ENCODE measurements at places on chromosomes 11 and 22.

DNA sequence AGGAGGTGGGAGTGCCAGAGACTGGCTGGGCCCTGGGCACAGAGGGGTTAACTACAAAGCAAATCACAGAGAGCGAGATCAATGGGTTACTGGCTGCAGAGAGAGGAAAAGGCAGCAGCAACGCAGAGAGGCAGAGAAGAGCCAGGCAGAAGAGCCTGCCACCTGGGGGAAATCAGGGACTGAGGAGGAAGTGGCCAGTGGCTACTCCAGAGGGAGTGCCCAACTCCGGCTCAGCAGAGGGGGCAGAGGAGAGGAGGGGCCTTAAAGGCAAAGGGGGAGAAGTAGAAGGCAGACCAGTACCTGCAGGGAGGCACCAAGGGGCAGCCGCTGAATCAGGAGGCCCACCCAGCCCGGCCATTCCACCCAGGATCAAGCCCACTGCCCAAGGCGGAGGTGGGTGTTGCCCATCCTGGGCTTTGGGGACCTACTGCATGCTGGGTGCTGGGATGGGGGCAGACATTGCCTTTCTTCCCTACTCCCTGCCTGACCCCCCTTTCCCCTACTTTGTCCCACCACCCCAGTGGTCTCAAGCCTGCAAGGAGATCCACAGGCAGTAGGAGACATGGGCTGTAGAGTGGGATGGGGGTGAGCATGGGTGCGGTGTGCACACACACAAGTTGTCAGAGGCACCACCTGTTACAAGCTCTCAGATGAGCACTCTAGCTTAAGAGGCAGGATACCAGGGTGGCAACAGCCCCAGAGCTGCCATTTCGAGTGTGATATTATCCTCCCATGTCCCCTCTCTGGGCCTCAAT lies 926 bp upstream of the GALR3 start:
- no peak for DNase-seq

DNA sequence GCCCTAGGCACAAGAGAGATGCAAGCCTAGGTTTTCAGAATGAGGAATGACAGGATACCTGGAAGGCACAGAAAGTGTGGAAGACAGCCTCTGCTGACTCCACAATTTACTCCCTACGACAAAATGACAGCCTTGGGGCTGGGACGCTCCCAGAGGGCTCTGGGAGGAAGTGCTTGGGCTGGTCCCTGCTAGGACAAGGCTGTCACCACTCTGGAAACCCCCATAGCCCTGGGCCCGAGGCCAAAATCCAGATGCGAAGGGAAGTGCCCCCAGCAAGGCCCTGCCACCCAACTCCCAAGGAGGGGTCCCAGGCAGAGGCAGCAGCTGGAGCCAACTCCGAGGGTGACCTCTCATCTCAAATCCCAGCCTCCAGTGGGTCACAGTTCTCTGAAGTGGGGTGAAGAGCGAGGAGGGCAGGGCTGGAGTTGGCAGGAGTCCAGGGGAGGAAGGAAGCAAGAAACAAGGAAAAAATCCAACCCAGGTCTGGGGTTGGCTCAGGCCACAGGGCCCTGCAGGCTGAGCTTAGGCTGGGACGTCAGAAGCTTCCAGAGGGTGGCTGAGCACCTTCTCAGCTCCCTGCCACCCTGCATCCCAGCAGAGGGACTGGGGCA lies 6.3 kb upstream of the CDC42EP2 start:
- DNase-seq = no peak

DNA sequence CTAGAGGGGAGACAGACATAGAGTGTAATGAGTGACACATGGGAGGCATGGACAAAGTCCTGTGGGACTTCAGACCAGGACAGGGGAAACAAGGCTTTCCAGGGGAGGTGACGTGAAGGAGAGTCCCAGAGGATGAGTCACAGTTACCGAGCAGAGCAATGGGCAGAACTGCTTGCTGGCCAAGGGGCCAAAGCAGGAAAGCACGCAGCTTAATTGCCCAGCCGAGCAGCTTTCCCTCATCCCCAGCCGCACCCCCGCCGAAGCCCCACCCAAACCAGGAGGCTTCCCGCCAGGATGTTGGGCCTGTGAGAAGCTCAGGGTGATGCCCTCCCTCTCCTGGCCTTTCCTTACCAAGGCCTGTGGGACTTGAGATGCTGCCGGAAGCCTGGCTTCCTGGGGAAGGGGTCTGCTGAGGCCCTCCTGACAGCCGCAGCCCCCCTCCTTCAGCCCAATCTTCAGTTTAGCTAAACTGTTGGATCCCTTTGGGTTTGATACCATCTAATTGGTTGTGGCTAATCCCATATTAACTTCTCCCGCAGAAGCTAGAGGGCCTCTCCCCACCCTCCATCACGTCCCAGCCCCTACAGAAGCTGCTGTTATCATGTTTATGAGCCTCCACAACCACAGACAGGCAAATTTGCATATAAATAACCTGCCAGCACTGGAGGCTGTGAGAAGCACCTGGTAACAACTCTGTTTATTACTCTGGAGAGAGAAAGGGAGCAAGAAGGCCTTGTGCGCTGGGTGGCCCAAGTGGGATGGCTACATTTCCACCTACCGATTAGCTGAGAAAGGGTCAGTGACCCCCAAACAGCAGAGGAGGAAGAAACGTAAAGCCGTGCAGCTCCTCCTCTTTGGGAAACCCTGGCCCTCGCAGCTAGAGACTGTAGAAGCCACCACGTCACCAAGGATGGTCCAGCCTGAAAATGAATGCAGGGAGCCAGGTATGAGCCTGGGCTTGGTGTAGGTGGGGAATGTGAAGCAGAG lies 80.0 kb downstream of the TRIM29 start:
- no peak for DNase-seq

DNA sequence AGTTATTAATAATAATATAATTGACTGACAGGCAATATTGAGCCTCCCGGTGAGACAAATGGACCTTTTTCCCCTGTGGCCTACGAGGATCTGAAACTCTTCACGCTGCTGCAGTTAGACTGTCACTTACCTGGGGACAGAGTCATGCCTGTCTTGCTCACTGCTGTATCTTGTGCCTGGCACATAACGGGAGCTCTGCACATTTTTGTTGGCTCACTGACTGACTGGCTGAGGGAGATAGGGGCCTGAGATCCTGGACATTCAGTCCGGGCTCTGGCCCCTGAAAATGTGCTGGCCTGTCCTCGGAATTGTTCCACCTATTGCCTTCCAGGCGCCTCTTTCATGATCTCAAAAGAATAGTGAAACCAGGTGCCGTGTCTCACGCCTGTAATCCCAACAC lies 743 bp upstream of the CD3D start:
- no peak for DNase-seq

GRCh38 chr11:76217653-76218160 lies 11.4 kb upstream of the WNT11 start:
- no peak for DNase-seq

GRCh38 chr11:31262761-31263160 lies 106.8 kb downstream of the DCDC1 start:
- DNase-seq = no peak

DNA sequence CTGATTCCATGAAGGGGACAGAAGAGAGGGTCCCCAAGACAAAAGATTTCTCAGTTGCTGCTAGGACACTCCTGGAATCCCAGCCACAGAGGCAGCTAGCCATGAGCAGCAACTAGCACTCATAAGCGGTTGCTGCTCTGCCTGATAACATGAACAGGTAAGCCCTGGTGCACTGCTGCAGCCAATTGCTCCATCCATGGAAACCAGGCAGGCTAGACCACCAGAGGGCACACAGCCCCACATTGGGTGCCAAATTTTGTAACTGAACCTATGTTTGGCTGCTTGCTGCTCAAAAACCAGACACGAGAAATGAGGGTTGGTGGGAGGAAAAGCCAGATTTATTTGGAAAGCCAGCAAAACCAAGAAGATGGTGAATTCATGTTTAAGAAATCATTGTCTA lies 21.9 kb upstream of the QSER1 start:
- DNase-seq = no peak

GRCh38 chr11:81222491-81222890 lies 1511.2 kb downstream of the FAM181B start:
- DNase-seq = no peak

GRCh38 chr11:422249-422656 lies 7.5 kb upstream of the SIGIRR start:
- DNase-seq = no peak

DNA sequence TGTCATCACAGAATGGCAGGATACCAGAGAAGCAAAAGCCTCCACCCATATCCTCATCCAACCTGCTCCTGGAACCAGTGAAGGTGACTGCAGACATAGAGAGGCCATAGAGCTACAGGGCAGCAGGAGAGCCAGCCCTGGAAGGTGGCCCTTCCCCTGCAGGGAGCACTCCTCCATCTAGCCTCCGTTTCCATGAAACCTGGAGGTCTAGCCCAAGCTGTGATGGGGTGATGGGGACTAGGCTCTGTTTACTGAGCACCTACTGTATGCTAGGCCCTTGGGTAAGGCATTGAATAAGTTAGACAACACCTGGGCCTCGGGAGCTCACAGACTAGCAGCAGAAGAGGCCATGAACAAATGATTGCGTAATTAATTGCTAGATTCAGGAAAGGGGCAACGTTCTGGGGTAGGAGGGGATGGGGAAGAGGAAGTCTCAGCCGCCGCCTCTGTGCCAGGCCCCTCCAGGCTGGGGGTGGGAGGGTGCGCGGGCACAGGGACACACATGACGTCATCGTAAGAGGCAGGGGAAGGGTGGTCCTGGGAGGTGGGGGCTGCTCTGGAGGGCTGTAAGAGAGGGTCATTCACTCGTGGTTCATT lies 784 bp upstream of the SYNGR1 start:
- DNase-seq = no peak

DNA sequence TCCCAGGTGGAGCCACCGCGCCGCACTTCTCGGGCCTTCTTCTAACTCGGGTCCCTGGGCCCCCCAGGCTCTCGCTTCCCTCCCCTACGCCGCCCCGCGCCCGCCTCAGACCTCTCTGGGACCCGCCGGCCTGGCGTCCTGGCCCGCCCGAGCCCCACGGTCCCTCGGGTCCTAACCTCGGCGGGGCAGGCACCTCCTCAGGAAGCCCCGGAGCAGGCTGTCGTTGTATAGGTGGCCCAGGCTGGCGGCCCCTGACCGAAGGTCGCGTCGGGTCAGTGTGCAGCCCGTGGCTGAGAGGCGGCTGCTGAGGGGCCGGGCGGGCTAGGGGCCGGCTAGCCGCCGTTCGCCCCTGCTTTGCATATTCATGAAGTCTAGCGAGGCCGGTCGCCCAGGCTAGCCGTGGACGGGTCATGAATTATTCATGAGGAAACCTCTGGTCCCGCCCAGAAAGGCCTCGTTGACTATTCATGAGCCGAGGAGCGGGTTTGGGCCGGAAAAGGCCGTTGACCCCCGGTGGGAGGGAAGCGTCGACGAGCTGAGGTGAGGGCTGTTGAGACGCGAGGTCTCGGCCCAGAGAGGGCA lies at the start of gene HORMAD2:
TSS of gene HORMAD2 (plus strand) at position 513 of the 582 bp plus-strand sequence. CDS start 13,489 bp downstream, outside the sequence.
- DNase-seq = no peak

- no peak for DNase-seq
These were observed 2.1 kb downstream of the SYT9 start for GRCh38 chr11:7253800-7254199.

DNA sequence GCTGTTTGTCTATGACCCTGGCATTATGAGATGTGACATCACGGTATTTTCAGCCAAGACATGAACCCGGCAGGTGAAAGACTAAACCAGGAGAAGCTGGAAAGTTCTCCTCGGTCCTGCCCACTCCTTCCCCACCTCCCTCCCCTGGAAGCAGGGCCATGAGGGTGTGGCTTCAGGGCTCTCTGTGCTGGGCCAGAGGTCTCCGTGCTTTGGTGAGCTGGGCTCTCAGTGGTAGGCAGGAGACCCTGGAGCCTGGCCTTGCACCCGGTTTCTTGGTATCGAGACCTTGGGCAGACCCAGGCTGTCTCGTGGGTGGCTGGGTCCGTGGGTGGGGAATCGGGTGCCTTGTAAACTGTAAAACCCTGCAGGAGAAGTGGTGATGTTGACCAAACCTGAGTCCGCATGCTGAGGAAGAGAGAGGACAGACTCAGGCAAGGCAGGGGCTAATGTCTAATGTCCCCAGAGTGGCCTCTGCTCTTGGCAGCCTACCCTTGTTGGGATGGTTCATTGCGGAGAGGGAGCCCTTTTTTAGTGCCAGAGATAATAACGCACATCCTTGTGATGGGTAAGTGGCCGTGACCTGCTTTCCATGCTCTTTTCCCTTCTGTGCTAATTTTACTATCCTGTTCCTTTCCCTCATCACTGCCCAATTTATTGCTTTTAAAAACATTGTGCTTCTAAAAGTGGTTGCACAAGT lies 48.6 kb upstream of the PARVG start:
- DNase-seq = no peak

GRCh38 chr11:130631119-130631518 lies 182.7 kb downstream of the ADAMTS15 start:
- no peak for DNase-seq

- DNase-seq = no peak
These were observed 10.4 kb upstream of the RASL10A start for GRCh38 chr22:29325785-29326315.

DNA sequence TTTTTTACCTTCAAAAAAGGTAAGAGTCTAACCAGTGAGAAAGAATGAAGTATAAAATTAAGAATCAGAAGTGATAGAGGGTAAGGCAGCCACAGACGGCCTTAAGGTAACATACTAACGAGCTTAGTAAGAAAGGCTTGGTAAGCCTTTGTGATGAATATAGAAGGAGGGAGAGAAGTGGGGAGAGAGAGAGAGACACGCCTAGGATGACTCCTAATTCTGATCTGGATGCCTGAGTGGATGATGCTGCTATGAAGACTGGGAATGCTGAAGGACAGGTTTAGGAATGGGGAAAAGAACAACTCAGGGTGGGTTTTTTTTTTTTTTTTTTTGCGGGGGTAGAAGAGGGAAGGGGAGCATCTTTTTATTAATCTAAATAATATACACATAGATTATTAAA lies 4.8 kb downstream of the FBXO3 start:
- no peak for DNase-seq

- DNase-seq = no peak
These were observed 150.9 kb upstream of the TTC12 start for GRCh38 chr11:113163291-113164030.

GRCh38 chr22:23718371-23719165 lies 27.8 kb downstream of the RGL4 start:
- DNase-seq = no peak

DNA sequence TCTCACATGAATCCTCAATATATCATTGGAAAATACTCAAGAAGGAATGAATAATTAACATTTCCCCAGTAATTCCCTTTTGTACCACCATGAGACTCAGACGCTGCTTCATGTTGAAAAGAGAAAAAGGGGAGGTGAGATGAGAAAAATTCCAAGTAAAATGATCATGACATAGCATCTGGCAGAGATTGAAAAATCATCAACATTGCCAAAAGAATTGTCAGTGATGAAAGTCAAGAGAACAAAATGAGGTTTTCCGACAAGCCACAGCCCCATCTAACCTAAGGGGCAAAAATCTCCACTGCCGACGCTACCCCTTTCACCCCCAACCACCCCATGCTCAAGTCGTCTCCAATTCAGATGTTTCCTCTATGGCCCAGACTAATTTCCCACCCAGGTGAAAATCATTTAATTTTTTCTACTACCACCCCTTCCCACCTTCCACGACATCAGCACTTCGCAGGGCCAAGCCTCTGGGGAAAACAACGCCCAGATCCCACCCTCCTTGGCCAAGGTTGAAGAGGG lies 1.2 kb downstream of the RAB6A start:
- no peak for DNase-seq

- DNase-seq = no peak
These were observed 45.3 kb upstream of the SHISAL1 start for GRCh38 chr22:44357966-44358465.

Measured in cerebellar nuclear complex (tissue), 1 donor.